ENCODE measurements at places on chromosomes 4 and X.

DNA sequence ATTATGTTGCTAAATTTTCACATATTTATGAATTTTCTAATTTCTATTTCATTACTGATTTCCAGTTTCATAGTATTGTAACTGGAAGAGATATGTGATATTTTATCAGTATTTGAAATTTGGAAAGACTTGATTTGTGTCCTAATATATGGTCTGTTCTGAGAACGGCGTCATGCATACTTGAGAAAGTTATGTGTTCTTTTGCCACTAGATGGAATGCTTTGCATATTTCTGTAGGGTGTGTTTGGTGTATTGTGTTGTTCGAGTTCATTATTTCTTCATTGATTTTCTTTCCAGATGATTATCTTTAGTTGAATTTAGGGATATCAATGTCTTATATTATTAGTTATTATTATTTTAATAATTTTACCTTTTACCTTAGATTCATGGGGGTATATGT lies 110.6 kb upstream of the ITM2A start:
- no peak for DNase-seq

DNA sequence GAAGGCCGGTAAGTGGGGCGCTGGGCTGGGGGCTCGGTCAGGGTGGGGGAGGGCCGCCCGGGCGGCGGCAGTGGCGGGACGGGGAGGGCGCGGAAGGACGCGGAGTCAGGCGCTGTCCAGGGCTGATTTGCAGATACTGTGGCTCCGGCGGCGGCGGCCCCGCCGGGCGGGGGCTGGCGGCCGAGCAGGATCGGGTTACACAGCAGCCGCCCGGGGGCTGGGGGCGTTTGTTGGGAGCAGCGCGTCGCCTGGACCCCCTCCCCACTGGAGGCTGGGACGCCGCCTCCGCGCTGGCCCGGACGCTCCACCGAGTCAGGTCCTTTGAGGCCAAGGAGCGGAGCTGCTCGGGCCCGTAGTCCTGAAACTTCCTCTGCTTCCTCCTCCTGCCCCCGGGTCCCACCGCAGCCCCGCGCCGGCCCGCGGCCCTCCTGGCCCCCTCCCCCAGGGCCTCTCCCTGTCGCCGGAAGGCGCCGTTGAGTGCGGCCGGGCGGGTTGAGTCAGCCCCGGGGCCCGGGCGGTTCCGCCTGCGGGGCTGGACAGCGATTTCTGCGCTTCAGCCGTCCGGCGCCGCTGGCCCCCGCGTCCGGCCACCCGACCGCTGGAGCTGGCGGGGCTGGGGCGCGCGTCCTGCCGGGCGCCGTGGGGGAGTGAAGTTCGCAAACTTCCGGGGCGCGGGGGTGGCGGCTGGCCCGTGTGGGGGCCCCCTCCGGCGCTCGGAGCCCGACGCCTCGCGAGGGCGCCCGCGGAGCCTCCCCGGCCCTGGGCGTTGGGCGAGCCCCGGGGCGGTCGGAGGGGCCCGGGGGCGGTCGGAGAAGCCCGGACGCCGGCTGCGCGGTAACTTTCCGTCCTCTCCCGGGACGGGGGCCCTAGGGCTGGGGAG lies 746 bp downstream of the REST start:
- no peak for DNase-seq

DNA sequence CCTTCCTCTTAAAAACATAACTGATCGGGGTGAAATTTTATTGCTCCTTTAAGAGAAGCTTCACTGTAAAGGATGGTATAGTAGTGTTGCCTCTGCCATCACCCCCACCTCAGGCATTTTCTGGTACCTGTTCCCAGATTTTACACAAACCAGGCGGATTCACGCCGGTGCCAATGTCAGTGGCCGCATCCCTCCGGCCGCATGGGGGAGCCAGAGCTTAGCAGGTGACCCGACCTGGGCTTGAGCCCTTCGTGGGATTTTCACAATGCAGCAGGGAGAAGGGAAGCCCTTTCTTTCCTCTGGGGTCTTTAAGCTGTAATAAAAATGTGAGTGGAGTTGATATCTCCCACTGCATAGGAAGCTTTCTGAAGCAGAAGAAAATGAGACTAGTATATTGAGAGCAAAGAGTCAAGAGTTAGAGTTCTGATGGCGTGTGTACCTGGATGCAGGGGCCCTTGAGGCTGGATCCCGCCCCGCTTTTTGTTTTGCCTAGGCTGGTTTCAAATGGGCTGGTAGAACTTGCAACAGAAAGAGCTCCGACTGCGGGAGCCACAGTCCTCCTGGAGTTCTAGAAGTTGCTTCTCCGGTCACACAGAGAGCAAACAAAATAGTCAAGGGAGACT lies 59.4 kb downstream of the POLR2B start:
- DNase-seq, result no peak

GRCh38 chrX:19715711-19716638 lies 171.4 kb downstream of the SH3KBP1 start:
- DNase-seq, result no peak

DNA sequence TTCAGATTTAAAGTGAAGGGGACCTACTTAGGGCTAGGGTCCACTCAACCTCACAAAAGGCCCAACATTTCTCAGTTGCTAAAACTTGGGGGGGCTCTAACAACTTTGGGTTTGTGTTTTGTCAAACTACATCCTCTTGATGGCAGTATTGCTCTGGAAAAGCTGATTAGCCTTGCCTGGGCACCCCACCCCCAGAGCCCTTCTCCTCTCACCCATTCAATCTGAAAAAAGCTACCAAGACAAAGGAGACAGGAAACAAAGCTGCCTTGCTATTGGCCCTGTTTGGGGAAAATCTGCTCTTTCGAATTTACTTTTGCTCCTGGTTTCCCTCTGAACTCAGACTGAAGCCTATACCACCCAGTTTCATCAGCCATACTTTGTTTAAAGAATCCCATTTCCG lies 195.2 kb upstream of the STK26 start:
- no peak for DNase-seq

- DNase-seq, result no peak
Observed at GRCh38 chrX:44974451-44974850, 101.5 kb downstream of the KDM6A start.

- no peak for DNase-seq
Observed at GRCh38 chrX:39443240-39443639, 642.0 kb downstream of the MID1IP1 start.

DNA sequence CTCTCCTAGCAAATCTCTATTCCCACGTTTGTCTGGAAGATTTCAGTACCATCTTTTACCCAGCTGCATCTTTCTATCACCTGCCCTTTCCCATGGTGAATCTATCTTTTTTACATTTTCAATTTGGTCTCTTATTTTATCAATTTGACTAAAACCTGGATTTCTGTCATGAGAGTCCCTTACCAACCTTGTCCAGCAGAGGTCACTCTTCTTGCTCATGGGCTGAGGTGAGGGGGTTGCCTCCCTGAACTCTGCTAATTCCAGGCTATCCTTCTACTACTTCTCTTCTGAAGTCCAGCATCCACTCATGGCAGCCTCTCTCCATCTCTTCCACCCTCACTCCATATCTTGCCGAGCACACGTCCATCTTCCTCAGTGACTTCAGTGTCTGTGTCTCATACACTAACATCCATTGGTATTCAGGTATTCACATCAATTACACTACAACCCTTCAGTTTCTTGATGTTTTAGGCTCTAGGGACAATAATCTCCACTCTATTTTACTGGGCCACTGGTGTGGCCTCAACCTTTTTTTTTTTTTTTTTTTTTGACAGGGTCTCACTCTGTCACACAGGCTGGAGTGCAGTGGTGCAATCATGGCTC lies 17.8 kb upstream of the ZNF827 start:
- no peak for DNase-seq

- no peak for DNase-seq
Observed at GRCh38 chr4:54497947-54498346, 159.8 kb upstream of the KIT start.

DNA sequence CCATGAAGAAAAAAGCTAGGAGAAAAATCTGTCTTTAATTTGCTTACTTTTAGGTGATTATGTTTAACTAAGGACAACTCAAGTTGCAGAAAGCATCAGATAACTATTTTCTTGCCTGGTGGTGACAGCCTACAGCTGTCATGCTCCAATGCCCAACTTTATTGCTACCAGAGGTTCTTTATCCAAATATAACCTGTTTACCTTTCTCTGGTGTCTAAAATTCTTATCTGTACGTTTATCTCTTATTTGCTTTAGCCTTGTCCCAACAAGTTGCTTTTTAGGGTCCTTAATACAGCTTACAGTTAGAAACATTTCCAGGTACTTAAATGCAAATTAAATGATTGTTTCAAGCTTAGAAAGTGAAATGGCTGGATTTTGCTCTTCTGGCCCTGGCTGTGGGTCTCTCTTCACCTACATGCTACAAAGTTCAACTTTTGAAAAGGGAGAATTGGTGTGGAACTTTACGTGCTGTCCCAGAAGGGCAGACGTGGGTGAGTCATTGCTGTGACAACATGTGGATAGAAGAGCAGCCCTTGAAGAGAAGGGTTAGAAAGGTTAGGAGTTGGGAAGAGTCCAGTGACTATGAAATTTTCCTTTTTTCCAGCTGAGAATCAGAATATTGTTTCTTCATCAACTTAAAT lies 60.7 kb downstream of the HPGD start:
- no peak for DNase-seq

DNA sequence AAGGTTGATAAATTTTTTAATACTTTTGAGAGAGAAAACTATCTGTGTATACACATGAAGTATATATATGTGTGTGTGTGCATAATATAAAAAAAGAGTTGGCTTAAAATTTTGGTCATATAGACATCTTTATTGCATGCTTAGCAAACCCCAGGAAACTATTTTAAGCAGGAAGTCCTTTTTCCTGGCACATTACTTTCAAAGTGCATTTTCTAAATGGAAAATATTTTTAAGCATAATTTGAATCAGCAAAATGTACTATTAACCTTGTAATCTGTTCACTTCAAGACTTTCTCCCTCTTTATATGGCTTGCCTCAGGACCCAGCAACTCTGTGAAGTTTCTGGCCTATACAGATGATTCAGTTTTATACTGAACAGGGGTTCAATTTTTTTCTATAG lies 106.3 kb downstream of the CDS1 start:
- DNase-seq, result no peak

GRCh38 chrX:139106069-139106468 lies 394.6 kb upstream of the FGF13 start:
- DNase-seq, result no peak

DNA sequence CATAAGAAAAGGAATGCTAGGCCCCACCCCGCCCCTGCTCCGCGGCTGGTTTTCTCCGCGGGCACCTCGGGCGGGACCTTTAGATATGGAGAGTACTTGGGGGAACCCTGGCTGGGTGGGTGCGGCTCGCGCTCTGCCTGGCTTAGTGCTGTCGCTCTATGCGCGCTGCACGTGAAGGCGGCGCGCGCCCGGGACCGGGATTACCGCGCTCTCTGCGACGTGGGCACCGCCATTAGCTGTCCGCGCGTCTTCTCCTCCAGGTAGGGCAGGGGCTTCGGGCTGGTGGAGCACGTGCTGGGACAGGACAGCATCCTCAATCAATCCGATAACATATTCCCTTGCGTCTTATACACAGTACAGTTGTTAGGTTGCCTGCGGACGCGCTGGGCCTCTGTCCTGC lies 56.0 kb downstream of the MAGEB10 start:
- DNase-seq, result no peak

DNA sequence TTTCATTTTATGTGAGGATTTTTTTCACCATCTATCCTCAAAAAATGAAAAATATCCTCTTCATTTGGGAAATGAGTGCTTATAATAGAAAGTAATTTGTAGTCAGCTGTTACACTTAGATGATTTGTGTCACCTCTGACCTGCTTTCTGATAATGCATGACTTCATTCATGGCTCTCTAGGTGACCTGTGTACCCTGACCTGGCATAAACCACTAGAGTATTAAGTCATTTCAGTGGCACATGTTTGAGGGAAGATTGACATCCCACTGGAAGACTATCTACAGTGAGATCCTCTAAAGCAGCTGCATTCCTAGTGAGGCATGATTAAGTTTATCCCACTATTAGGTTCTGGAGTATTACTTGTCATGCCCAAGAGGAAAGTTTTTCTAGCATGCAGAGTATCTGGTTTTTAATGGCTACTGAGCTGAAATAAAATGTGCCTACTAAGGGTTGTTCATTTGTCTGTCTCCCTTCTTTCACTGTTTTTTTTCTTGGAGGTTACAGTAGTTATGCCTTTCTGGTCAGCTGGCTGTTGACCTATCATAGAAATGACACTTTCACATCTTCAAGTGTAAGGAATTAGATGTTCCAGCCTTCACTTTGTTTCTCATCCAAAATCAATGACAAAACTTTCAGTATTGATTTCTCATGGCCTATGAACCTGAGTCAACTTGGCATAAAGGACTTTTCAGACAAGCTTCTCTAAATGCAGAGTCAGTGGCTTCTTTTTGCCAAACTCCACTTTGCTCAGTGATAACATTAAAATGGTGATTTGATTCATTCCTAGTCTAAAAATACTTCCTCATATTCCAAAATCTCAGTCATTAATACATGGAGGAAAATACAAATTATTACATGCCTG lies 33.1 kb downstream of the TET2 start:
- no peak for DNase-seq

DNA sequence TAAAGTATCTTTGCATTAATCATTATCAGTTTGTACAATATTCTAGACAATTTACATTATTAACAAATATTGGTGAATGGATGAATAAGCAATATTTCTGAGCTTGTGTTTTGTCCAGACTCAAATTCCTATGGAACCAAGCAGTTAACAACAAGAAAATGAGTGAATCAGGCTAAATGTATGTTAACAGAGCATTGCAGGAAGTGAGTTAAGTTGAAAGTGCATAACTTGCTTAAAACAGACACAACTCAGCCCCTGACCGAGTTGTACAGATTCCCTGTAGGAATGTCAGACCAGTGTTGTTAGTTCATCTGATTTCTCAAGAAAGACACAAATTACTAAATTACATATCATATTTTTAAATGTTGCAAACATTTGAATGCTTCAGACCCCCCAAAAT lies 23.7 kb upstream of the CSN1S1 start:
- DNase-seq, result peak; percentile 19

- DNase-seq, result no peak
Observed at GRCh38 chrX:39753293-39753996, 344.3 kb downstream of the BCOR start.

GRCh38 chrX:113212052-113212451 lies 371.4 kb upstream of the AMOT start:
- no peak for DNase-seq

- peak; percentile 15 for DNase-seq
Observed at GRCh38 chr4:10554694-10555093, 97.5 kb upstream of the ZNF518B start.

DNA sequence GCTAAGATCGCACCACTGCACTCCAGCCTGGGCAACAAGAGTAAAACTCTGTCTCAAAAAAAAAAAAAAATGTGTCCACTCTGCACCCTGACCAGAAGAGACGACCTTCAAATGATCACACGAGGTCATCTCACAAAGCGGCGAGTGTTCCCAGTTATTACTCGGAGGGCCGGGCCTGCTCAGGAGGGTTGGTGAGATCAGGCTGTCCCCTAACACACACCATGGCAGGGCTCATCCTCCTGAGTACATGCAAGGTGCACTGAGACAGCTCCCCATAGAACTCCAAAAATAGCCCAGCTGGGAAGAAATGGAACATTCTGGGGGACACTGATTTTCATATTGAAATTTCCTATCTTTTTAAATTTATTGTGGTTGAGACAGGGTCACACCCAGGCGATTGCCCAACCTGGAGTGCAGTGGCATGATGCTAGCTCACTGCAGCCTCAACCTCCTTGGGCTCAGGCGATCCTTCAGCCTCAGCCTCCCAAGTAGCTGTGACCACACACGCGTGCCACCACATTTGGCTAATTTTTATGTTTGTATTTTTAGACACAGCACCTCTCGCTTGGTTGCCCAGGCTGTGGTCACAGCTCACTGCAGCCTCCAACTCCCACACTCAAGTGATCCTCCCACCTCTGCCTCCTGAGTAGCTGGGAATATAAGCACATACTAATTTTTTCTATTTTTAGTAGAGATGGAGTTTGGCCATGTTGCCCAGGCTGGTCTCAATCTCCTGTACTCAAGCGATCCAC lies 51.5 kb downstream of the DHRSX start:
- DNase-seq, result no peak
